ENCODE measurements at places on chromosomes 4 and X.

DNA sequence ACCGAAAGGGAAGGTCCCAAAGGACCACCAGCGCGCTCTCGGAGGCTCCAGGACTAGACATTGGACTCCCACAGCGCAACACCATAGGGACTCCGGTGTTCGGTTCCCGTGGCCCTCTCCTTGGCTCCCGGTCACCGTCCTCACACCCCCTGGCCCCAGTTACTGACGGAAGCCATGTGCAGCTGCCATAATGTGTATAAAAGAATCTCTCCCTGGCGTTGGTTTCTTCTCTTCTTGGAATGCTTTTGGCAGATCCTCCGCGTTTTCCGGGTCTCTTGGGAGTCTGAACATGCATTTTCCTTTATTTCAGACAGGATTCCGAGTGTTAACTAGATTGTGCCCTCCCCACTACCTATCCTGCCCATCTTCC is 69.8 kb downstream of the FBXO8 start:
- no peak overlapping the region for H3K27ac ChIP-seq
- H3K4me1 ChIP-seq, result peaks cover 48% of the 10 kb centered on the region
- no peaks in the 10 kb centered on the region for H3K36me3 ChIP-seq

GRCh38 chrX:3820167-3820566 is 106.7 kb upstream of the PRKX start:
- no peak overlapping the region for H3K4me3 ChIP-seq
- H3K36me3 ChIP-seq, result peaks cover 23% of the 10 kb centered on the region
- no peaks in the 10 kb centered on the region for H3K4me1 ChIP-seq
- H3K27me3 ChIP-seq, result no peaks in the 10 kb centered on the region

DNA sequence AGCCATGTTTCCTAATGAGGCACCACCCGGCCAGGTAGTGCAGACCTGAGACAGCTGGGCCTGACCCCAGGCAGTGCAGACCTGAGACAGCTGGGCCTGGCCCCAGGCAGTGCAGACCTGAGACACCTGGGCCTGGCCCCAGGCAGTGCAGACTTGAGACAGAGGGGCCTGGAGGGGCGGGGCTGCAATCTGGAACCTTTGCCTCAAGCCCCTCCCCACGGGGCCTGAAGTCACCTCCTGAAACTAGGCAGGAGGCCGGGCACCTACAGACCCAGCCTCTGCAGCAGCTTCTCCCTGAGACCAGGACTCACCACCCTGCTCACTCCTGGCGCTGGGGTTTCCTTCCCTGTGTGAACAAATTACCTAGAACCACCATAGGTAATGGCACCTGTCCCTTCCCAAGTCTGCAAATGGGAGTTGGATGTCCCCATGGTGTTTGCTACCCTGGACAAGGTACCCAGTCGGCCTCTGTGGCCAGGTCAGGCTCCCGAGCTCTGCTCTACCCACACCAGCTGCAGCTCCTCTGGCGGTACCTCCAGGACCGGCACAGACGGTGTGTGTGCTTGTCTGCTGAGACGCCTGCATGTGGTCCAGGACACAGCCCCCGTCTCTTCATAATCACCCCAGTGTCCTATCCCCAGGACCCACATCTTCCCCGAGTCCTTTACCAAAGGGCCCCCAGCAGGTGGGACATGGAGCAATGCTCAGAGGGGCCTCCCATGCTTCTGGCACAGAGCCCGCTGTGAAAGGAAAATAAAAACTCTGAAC is 53.1 kb upstream of the C4orf50 start:
- no peak for DNase-seq
- H3K27me3 ChIP-seq, result peaks cover 6% of the 10 kb centered on the region
- H3K36me3 ChIP-seq, result no peaks in the 10 kb centered on the region
- H3K27ac ChIP-seq, result no peak overlapping the region

GRCh38 chrX:31117266-31117665 is 45.4 kb upstream of the FTHL17 start:
- no peak overlapping the region for H3K27ac ChIP-seq
- no peak for DNase-seq
- no peak overlapping the region for H3K4me3 ChIP-seq
- no peaks in the 10 kb centered on the region for H3K36me3 ChIP-seq

GRCh38 chrX:65406532-65406931 is 128.1 kb downstream of the LAS1L start:
- H3K27me3 ChIP-seq, result peaks cover 28% of the 10 kb centered on the region
- no peaks in the 10 kb centered on the region for H3K36me3 ChIP-seq
- peak overlapping the region; percentile 57 for H3K4me3 ChIP-seq
- H3K4me1 ChIP-seq, result no peaks in the 10 kb centered on the region
- peak; percentile 60 for DNase-seq
- H3K27ac ChIP-seq, result no peak overlapping the region

- peak; percentile 60 for DNase-seq
- H3K4me1 ChIP-seq, result peaks cover 2% of the 10 kb centered on the region
- no peaks in the 10 kb centered on the region for H3K27me3 ChIP-seq
- no peaks in the 10 kb centered on the region for H3K36me3 ChIP-seq
These were observed 100.1 kb downstream of the REPS2 start for GRCh38 chrX:17046478-17047097.

DNA sequence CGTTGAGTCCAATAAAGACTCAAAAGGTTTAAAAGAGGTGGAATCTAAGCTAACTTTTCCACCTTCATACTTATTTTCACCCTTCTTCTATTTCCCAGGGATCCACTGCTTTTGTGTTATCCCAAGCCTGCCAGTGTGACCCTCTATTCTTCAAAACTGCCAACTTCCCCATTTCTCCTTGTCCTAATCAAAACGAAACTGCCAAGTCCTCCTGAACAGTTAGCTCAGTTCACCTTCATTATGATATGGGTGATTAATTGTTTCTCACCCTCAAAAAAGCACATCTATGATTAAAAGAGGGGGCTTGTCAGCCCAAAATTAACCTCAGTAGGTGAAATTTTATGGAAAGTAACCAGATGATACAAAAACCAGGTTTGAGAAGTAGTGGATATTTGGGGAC is 108.4 kb downstream of the GUCY2F start:
- no peaks in the 10 kb centered on the region for H3K27me3 ChIP-seq
- H3K4me3 ChIP-seq, result no peak overlapping the region
- H3K4me1 ChIP-seq, result no peaks in the 10 kb centered on the region

- H3K36me3 ChIP-seq, result peaks cover 1% of the 10 kb centered on the region
- H3K27ac ChIP-seq, result no peak overlapping the region
- H3K27me3 ChIP-seq, result no peaks in the 10 kb centered on the region
- H3K4me1 ChIP-seq, result no peaks in the 10 kb centered on the region
- no peak for DNase-seq
- no peak overlapping the region for H3K4me3 ChIP-seq
These were observed 141.2 kb downstream of the CXXC4 start for GRCh38 chr4:104353481-104353880.

GRCh38 chr4:9849538-9849920 is 68.1 kb downstream of the DRD5 start:
- H3K36me3 ChIP-seq, result no peaks in the 10 kb centered on the region
- H3K27me3 ChIP-seq, result peaks cover 12% of the 10 kb centered on the region
- no peaks in the 10 kb centered on the region for H3K4me1 ChIP-seq
- no peak overlapping the region for H3K27ac ChIP-seq
- no peak for DNase-seq

GRCh38 chr4:140926672-140927071 is 170.5 kb upstream of the TBC1D9 start:
- H3K27me3 ChIP-seq, result peaks cover 5% of the 10 kb centered on the region
- no peak overlapping the region for H3K27ac ChIP-seq
- no peaks in the 10 kb centered on the region for H3K36me3 ChIP-seq
- H3K4me1 ChIP-seq, result no peaks in the 10 kb centered on the region

DNA sequence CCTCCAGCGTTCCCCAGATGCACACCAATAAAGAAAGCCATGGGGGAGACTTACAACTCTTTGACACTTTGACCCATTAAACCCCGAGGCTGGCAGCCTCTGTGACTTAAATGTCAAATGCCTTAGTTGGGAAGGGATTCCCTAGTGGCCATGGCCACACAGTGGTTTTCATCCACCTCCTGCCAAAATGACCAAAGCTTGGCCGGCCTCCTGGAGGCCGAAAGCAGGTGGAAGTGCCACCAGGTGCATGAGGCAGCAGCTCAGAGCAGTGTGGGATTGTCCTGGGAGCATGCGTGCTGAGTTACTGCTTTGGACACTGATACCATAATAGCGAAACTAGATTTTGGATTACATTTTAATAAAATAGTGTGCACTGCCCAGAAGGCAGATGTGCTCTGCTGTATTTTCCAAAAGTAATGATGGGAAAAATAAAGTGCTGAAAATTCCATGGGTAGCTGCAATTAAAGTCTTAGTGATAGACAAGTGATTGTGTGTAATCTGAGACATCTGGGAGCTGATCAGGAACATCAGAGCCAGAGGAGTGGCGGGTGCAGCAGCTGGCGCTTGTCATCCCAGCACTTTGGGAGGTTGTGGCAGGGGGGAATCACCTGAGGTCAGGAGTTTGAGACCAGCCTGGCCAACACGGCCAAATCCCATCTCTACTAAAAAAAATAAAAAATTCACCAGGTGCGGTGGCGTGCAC is 39.8 kb upstream of the TADA2B start:
- no peak overlapping the region for H3K4me3 ChIP-seq
- no peak overlapping the region for H3K27ac ChIP-seq
- H3K27me3 ChIP-seq, result no peaks in the 10 kb centered on the region

GRCh38 chrX:23904096-23904495 is 3.6 kb downstream of the APOO start:
- DNase-seq, result no peak
- H3K4me3 ChIP-seq, result no peak overlapping the region
- H3K27ac ChIP-seq, result no peak overlapping the region
- H3K4me1 ChIP-seq, result peaks cover 17% of the 10 kb centered on the region
- no peaks in the 10 kb centered on the region for H3K36me3 ChIP-seq

- H3K27ac ChIP-seq, result no peak overlapping the region
- DNase-seq, result no peak
- no peaks in the 10 kb centered on the region for H3K27me3 ChIP-seq
- H3K4me3 ChIP-seq, result no peak overlapping the region
- H3K4me1 ChIP-seq, result no peaks in the 10 kb centered on the region
These were observed 48.5 kb upstream of the ARMCX2 start for GRCh38 chrX:101708163-101708562.

DNA sequence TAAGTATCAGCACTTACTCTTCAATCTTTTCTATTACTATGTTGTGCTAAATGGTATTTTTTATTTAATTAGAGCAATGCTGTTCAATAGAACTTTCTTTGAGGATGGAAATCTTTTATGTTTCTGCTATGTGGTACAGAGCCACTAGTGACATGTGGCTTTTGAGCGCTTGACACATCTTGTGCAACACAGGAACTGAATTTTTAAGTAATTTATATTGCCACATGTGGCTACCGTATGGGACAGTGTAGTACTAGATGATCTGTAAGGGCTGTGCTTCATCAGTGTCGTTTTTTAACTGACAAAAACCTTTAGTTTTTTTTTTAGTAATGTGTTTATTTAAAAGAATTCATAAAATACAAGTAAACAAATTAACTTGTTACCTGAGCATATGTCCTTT is 22.4 kb downstream of the HPRT1 start:
- H3K4me1 ChIP-seq, result no peaks in the 10 kb centered on the region
- peaks cover 21% of the 10 kb centered on the region for H3K36me3 ChIP-seq
- H3K27ac ChIP-seq, result no peak overlapping the region
- no peak overlapping the region for H3K4me3 ChIP-seq

DNA sequence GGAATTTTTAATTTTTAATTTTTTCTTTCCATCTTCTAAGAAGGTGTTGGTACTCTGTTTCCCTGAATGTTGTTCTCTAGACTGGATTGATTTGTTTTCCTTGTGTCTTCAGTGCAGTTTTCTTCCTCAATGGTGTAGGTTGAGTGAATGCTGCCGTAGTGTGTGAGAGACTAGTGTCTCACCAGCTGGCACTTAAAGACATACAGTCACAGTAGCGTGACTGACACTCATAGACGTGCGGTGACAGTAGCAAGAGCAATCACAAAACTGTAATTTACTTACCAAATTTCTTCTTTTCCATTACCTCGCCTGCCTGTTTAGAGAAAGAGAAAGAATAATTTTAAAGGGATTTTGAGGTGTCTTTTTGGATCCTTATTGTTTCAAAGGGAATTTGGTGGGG is 21.4 kb upstream of the PGM2 start:
- H3K36me3 ChIP-seq, result no peaks in the 10 kb centered on the region
- no peak overlapping the region for H3K4me3 ChIP-seq
- DNase-seq, result no peak
- H3K4me1 ChIP-seq, result no peaks in the 10 kb centered on the region

- H3K36me3 ChIP-seq, result no peaks in the 10 kb centered on the region
- H3K4me1 ChIP-seq, result no peaks in the 10 kb centered on the region
These were observed 20.2 kb upstream of the CCKAR start for GRCh38 chr4:26510334-26510964.

DNA sequence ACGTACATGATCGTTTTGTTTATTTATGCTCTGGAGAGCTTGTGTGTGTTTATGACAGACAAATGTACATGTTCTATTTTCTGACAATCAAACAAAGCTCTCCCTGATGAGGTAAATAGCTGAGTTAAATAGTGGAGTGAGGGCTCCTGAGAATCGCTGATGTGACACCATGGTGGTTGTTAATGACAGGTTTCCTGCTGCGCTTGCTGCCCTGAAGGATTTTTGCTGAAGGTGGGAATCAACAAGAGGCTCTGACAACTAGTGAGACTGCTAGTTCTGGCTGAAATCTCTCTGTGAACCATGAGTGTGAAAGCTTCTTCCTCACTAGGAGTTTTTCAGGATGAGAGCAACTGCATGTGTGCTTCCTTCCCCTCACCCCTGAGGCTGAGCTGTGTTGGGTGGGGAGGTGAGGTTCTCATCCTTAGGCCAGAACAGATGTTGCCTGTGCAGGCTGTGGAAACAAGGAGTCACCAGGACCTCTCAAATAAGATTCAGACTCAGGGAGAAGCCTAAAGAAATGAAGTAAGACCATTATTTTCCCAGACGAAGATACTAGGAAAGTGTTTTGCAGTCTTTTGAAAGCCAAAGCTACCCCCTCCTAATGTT is 173.4 kb upstream of the JADE1 start:
- no peaks in the 10 kb centered on the region for H3K4me1 ChIP-seq
- no peak for DNase-seq
- no peak overlapping the region for H3K4me3 ChIP-seq
- peaks cover 4% of the 10 kb centered on the region for H3K27me3 ChIP-seq
- no peak overlapping the region for H3K27ac ChIP-seq

DNA sequence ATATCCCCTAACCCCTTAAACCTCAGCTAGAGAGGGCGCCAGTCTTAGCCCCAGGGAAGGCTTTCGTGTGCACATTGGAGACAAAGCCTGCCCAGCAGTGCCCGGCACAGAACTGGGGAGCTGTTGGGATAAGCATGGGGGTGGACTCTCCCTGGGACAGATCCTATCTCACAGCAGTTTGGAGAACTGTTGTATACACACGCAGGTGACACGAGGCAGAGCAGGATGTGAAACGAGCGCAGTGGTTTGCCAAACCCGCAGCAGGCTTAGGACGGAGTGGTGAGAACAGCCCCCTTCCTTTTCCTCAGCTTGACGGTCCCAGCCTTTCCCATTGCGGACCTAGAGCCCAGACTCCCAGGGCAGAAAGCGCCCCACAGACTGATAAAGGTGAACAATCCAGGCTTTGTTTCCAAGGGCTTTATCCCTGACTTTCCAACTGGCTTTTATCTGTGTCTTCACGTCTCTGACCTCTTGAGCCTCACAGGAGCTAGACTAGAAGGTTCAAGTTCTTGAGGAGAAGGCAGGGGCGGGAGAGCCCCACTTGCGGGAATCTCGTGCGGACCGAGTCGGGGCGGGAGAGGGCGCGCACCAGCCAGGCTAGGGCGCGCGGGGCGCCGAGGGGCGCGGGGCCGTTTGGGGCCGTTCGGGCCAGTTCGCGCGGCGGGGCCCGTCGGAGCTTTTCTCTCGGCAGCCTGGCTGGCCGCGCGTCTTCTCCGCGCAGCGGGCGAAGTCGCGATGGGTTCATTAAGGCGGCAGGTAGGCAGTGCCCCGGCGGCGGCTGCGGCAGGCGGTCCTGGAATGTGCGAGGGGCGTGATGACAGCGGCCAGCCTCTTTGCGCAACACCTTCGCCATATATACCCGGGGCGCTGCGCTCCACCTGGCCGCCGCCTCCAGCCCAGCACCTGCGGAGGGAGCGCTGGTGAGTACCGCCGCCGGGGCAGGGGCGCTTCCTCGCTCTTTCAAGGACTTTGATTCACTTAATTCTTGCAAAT is at the start of gene SLC34A2:
TSS of gene SLC34A2 (plus strand) at position 881 of the 993 bp plus-strand sequence. CDS start 6,650 bp downstream, outside the sequence.
- H3K4me3 ChIP-seq, result no peak within 1 kb of the TSS
- H3K27me3 ChIP-seq, result peaks cover 28% of the 10 kb centered on the region
- H3K27ac ChIP-seq, result no peak within 1 kb of the TSS
- peaks cover 2% of the 10 kb centered on the region for H3K4me1 ChIP-seq
